Stimulated activated CD8-positive, alpha-beta memory T cell treated with anti-CD3 and anti-CD28 coated beads, Interleukin-15, amount 100 ng/mL, for 48 hours (primary cell): ENCODE measurements at places on chromosomes 16 and 17.

DNA sequence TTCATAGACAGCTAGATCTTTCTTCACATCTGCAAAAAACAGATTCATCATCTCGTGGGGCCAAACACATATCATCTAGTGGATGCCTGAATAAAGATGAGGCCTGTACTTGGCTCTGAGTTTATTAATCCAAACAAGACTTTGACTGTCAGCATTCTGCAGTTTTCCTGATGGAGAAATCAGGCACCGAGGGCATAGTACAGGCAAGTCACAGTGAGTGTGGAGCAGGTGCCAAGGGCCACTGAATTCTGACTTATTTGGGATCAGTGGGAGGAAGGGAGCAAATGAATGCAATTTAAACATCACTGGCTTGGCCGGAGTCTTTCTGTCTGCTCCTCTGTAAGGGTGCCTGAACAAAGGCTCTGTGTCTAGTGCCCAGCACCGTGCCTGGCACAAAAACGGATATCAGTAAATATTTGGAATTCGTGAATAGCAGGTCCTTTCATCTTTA, 975 bp downstream of the CFAP20 start:
- DNase-seq = no peak

DNA sequence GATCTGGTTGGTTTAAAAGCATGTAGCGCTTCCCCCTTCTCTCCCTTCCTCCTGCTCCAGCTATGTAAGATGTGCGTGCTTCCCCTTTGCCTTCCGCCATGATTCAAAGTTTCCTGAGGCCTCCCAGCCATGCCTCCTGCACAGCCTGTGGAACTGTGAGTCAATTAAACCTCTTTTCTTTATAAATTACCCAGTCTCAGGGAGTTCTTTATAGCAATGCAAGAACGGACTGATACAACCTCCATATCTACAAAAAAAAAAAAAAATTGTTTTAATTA, 16.6 kb upstream of the PDXDC1 start:
- no peak for DNase-seq

DNA sequence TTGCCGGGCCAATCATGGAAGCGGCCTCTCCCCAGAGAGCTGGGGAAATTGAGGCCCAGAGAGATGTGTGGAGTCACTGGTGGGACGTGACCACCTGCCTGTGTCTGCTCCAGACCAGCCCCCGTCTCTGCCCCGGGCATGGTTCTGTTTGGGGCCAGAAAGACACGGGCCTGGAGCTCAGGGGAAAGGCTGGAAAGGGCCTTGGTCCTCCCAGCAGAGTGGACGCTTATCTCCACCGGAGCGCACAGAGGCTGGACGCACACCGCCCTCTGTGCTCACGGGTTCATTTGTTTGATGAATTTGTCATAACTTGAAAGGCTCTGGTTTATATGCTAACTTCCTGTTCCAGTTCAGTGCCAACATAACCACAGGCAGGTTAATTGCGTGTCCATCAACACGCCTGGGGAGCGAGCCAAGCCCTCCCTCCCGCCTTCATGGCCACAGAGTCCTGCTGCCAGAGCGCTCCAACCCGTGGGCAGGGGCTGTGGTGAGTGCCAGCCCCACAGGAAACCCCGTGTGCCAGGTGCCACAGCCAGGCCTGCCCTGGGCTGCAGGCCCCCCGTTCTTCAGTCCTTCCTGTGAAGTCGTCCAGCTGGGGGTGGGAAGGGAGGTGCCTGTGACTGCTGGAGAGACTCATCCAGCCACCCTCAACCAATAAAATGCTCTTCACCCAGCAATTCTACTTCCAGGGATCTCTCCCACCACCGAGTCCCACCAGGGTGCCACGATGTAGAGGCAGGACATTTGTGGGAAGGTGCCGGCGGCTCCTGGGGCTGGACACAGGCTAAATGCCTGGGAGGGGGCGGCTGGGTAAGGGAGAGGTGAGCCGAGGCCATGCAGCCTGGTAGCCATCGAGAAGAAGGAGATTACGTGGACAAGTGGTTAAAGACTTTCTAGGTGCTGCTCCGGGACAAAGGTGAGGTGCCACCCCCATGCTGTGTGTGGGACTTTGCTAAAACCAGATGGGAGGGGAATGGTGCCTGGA, 29.4 kb upstream of the BAHCC1 start:
- DNase-seq = no peak

DNA sequence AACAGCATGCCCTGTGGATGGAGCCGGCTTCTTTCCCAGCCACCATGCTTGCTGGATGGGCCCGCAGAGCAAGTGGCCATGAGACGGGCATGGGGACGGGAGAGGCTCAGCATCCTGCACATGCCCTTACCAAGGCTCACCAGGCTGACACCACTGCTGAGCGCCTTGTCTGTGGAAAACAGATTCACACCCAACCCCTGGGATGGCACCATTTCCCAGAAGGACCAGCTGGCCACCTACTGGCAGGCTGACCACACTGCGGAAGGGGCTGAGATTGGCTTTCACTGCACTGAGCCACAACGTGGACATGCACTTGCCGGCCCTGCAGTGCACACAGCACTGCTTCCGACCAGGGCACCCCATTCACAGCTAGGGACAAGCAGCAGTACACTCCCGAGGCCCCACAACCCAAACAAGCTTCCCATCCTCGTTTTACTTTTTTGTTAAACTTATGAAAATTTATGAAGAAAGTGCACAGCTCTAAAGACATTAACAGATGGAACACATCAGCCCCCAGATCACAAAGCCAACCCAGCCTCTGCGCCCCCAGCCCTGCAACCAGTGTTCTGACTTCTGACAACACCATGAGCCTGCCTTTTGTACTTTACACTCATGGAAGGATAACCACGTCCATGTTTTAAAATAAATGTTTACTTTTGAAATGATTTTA, 13.9 kb upstream of the KRTAP17-1 start:
- DNase-seq = no peak

- peak; percentile 36 for DNase-seq
These were observed 19.4 kb downstream of the PRDM7 start for GRCh38 chr16:90057738-90058173.

DNA sequence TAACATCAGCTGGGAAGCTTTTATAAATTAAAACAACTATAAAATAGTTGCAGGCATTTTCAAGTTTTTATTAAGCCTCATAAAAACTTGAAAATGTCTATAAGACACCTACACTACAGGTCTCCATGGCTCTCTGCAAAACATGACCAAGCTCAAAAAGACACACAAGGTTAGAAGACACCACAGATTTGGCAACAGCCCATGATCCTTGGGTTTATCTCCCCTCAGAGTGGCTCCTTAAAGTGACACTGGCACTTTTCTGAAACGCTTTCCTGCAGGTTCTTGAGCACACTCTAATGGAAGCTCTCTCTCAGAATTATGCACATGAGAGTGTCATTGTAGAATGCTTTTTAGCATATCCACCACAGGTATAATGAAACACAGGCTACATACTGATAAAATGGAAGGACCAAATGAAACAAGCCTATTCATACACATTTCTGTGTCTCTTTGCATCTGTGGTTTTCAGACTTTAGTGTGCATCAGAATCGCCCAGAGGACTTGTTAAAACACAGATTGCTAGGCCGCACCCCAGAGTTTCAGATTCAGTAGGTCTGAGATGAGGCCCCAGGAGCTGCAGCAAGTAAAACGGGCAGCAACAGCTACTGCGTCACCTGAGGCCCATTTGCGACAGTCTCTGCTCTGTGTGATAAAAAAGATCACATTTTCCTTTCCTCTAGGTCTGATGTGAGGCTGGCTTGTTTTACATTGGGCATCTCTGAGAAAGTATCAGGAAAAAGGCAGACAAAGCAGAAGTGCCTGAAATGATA, 75.0 kb upstream of the WSB1 start:
- DNase-seq = peak; percentile 16

DNA sequence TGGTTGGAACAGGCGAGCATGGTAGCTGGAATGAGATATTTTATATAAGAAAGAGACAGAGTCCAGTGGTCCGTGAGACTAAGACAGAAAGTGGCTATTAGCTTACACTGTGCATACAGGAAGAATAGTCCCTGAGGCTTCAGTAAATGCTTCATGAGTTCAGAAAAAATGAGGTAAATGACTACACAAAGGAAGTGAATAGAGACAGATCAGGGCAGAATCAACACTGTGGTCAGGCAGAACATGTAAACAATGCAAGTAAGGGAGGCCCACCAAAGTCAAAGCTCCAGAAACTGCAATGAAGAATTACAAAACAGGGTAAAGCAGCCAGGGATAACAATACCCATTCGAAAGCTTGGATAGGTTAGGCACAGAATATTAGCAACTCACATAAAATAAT, 4.8 kb downstream of the ABCA10 start:
- DNase-seq = no peak
